Spinal cord (tissue), 10 donors: ENCODE measurements at places on chromosomes 3 and 15. TPM values are rescaled to one million over a fixed set of nuclear protein-coding genes. Genes with fewer than 3 reads are reported as not detected.

DNA sequence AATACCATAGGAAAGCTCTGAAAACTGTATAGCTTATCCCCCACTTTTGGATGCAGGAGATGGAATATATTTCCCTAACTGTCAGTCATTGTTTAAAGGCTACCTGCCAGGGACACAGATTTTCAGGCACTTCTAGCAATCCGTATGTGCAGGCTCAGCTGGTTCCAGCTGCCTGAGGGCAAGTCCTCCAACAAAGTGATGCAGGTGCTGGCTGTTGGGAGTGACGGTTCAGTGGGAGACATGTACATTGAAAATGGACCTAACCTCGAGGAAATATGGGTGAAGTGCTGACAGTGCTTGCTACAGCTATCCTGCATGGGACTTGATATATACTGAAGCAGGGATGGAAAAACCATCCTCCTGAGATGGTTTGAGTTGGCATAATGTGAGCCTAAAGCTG, 153.1 kb upstream of the GAP43 start:
- no peaks in the 10 kb centered on the region for H3K36me3 ChIP-seq
- no peak overlapping the region for H3K27ac ChIP-seq
- H3K4me1 ChIP-seq = no peaks in the 10 kb centered on the region
- no peak overlapping the region for H3K4me3 ChIP-seq

DNA sequence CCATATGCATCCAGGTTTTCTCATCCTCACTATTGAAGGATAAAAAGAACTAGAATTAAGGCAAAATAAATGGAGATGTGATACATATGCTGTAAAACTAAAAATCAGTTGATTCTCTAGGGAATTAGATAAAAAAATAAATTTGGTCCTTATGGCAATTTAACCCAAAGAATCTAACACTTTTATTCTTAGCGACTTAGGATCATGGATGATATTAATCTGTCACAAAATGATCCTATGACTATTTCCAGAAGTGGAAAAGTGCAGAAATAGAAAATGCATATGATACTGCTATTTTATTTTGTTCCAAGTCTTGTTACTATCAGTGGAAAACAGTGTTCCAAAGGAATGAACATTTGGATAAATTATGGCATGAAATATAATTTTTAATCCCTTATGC, 746.3 kb downstream of the ROBO2 start:
- H3K4me3 ChIP-seq = no peak overlapping the region
- H3K36me3 ChIP-seq = no peaks in the 10 kb centered on the region
- DNase-seq = no peak

Gene DPPA2
- total RNA-seq = not detected

Gene ACKR4
- total RNA-seq = 1.8 TPM
